ENCODE measurements at places on chromosomes 7 and 10. TPM values are rescaled to one million over a fixed set of nuclear protein-coding genes. Genes with fewer than 3 reads are reported as not detected.

JAKMIP3 gene
- 0.13 TPM for polyA plus RNA-seq

TECPR1 gene
- polyA plus RNA-seq: 8.4 TPM

VWA2 gene
- polyA plus RNA-seq: 0.02 TPM

CAV2 gene
- polyA plus RNA-seq: 15.5 TPM

ANKRD61 gene
- not detected for polyA plus RNA-seq

GATA3 gene
- polyA plus RNA-seq: 2.2 TPM

TEX47 gene
- not detected for polyA plus RNA-seq

SPDYE1 gene
- not detected for polyA plus RNA-seq

HOXA10 gene
- polyA plus RNA-seq: 0.22 TPM

ASZ1 gene
- not detected for polyA plus RNA-seq

AUTS2 gene
- polyA plus RNA-seq: 6.9 TPM
